Activated CD4-positive, alpha-beta T cell treated with anti-CD3 and anti-CD28 coated beads, Interleukin-2, Interleukin-4, amounts not matched to agents 100 ng/mL and 50 ng/mL, durations not matched to agents 16 hours and 8 hours (primary cell): ENCODE measurements at places on chromosomes 6 and 20.

DNA sequence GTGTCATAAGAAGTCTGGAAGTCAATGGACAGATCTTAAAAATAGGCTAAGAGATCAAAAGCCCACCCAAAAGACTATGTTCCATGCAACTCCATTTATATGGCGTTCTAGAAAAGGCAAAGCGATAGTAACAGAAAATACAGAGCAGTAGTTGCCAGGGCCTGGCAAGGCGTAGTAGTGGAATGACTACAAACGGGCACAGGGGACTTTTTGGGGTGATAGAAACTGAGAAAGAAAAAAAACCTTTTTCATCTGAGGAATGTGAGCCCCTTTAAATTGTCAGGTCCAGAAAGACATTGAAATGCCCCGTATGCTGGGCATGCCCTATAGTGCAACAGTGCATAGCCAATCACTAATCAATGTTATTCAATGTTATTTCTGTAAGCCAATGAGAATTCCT, 47.2 kb upstream of the FAM50B start:
- peak; percentile 77 for DNase-seq

DNA sequence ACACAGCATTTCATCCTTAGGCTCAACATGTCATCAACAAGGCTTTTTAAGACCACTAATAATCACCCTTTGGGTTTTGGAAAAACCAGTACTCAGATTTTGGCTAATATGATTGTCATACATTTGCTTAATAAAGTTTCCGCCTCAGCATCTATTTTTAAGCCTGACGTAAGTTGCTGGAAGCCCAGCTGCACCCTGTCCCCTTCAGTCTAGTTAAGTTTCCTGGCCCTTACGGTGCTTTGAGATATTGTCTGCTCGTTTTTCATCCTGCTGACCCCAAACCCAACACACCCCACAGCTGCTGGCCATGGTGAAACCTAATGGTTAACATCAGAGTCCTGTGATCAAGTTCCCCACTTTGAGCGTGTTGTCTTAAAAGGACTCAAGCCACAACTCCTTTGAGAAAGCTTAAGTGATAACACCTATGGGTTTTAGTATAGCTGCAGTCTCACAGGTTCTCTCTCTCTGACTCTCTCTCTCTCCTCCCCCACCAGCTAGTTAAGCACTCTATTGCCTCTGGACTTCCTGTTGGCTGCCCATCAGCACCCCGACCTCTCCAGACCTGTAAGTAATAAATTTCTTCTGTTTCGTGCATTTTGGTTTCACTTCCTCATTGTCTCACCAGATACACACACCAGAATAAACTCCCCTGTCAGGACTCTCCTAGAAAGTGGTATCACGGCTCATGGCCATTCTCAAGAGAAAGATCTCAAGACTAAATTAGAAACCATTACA, 802.0 kb downstream of the C6orf118 start:
- DNase-seq = no peak

DNA sequence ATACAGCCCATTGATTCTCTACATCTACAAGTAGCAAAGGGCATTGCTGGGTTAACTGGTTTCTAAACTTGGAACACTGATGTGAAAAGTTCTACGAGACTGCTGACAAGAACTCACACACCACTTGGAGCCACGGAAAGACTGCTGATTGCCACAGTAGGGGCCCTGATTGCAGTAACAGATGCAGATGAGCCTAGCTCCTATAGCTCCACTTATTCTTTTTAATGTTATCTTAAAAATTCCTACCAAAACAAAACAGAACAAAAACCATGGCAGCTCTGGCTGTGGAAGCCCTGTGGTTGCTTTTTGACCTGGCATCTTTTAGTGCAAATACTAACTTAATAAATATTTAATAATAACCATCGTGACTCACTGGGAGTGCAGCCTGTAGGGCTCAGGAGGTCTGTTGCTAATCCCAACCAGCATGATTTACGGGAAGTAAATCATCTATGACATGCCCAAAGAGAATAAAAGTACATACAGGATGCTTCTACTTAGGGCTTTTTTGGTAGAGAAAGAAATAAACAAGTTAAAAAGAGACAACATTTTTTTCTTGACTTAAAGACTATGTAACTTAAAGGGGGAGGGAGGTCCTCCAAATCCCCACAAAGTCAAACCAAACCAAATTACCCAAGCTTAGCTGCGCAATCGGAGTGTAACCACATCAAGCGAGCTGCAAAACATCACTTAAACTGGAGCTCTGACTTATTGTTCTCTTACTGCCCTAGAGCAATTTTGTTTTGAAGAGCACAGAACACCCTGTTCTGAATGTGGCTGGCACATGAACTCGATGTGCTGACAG, 87.2 kb downstream of the FKBP5 start:
- DNase-seq = peak; percentile 28

GRCh38 chr6:22113026-22113766, 183.6 kb downstream of the PRL start:
- no peak for DNase-seq

DNA sequence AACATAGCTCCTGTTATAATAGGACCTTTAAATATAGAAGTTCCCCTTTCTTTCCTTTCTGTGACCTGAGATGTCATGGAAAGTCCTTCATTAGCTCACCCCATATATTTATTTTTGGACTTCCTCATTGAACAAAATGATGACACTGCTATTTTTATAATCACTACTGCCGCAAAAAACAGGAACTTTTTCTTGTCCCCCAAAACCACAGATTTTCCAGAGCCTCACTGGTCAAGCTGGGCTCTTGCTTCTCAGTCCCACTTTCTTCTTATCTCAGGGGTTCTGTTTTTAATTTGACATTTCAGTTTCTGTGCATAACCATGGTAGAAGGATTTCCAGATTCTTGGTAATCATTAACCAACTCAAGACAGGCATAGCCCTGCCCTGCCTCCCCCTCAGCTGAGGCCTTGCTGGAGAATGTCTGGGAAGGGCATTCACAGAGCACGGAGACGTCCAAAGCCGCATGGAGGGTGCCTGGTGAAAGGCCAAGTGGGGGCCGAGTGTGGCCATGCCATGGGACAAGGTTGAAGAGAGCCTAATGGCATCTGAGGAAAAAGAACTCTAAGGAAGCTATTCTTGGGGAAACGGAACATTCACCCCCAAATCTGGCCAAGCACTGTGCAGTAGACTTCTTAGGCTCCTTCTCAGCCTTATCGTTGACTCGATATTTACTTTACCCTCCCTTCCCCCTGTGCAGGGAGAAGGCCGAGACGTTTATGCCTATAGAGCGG, 73.7 kb downstream of the EDN1 start:
- no peak for DNase-seq

DNA sequence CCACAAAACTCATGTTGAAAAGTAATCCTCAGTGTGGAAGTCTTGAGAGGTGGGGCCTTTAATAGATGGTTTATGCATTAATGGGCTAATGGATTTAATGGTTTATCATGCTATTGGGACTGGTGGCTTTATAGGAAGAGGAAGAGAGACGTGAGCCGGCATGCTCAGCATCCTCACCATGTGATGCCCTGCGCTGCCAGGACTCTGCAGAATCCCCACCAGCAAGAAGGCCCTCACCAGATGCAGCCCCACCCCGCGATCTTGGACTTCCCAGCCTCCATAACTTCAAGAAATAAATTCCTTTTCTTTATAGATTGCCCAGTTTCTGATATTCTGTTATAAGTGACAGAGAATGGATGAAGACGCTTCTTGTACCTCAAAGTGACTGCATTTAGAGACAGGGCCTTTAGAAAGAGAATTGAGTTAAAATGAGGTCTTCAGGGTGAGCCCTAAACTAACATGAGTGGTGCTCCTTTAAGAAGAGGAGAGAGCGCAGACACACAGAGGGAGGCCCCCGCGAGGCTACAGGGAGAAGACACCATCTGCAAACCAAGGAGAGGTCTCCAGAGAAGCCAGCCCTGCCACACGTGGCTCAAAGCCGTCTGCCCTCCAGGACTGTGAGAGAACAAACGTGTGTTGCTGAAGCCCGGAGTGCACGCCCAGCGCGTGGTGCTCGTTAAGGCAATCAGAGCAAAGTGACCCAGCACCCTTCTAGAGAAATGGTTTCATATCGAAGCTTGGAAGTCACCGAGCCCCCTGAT, 56.9 kb downstream of the IRF4 start:
- DNase-seq = no peak

DNA sequence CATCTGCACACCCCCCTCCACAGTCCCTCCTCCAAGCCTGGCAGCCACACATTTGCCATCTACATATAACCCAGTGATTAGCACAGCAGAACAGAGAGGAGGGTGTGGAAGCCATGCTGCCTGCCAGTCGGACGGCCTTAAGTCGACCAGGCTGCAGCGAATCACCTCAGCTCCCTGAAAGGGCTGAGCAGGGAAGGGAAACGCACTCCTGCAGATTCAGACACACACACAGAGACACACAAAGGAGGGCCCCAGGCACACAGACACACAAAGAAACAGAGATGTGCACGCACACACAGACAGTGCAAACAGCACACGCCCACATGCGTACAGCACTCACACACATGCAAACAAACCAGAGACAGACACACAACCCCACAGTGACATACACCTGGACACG, 11.2 kb upstream of the SIRPA start:
- no peak for DNase-seq

DNA sequence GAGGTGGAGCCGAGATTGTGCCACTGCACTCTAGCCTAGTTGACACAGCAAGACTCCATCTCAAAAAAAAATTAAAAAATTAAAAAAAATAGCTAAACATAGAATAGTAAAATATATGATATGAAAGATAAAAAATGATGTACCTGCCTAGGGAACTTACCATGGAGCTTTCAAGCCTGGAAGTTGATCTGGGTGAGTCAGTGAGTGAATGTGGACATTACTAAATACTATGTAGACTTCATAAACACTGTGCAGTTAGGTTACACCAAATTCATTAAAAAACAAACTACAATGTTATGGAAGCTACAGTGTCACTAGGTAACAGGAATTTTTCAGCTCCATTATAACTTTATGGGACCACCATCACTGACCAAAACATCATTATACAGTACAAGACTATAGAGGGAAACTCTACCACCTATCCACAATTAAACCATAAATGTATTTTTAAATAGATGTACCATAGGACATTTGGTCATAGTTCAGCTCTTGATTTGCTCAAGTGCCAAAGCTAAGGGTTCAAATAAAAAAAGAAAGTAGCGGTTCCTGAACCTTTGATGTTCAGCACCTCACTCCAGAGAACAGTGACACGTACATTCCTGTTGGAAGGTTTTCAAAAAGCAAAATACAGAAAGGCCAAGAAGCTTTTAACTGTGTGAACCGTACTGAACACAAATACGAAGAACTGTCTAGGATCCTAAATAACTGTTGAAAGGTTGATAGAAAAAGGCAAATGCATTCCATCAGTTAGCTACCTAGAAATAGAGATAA, 52.4 kb upstream of the SPDEF start:
- no peak for DNase-seq

DNA sequence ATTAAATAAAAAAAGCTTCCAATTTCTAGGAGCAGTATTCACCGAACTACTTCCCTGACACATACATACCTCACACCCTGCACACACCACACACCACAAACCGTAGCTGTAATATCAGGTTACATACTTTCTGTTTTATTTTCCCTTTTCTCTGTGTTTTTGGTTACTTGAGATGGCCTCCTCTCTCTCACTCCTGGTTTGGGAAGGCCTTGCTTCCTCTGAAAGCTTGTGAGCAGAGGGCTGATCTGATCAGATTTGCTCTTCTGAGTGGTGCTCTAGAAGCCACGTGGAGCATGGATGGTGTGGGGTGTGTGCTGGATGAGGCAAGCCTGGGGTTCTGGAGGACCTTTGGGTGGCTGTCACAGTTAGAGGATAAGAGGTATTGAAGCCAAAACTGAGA, 20.9 kb downstream of the UTRN start:
- peak; percentile 59 for DNase-seq

GRCh38 chr20:57573894-57574293, 13.0 kb downstream of the PCK1 start:
- DNase-seq = no peak

- no peak for DNase-seq
Measured at GRCh38 chr6:134041093-134041492, 11.3 kb downstream of the SLC2A12 start.

- no peak for DNase-seq
Measured at GRCh38 chr20:19677336-19677735, 80.7 kb upstream of the RIN2 start.

- DNase-seq = no peak
Measured at GRCh38 chr20:43723186-43723585, 3.6 kb downstream of the GTSF1L start.

GRCh38 chr20:3577366-3577765, 85.8 kb downstream of the GFRA4 start:
- DNase-seq = no peak

- DNase-seq = no peak
Measured at GRCh38 chr6:150207931-150208570, 65.2 kb downstream of the PPP1R14C start.

DNA sequence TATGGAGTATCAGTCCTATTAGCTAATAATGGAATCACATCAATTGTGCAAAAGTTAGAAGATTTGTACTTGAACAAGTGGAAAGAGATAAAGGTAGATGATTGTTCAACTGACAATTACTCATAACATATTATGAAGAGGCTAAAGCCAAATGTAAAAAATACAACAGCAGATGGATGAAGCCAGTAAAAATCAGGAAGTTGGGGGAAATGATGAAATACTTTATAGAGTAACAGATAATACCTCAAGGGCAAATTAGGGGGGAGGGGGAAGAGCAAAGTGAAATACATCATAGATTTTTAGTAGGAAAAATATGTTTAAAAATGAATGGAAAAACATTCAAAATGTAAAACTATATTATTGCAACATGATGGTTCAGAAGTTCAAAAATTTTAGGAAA, 114.0 kb downstream of the PDSS2 start:
- no peak for DNase-seq

DNA sequence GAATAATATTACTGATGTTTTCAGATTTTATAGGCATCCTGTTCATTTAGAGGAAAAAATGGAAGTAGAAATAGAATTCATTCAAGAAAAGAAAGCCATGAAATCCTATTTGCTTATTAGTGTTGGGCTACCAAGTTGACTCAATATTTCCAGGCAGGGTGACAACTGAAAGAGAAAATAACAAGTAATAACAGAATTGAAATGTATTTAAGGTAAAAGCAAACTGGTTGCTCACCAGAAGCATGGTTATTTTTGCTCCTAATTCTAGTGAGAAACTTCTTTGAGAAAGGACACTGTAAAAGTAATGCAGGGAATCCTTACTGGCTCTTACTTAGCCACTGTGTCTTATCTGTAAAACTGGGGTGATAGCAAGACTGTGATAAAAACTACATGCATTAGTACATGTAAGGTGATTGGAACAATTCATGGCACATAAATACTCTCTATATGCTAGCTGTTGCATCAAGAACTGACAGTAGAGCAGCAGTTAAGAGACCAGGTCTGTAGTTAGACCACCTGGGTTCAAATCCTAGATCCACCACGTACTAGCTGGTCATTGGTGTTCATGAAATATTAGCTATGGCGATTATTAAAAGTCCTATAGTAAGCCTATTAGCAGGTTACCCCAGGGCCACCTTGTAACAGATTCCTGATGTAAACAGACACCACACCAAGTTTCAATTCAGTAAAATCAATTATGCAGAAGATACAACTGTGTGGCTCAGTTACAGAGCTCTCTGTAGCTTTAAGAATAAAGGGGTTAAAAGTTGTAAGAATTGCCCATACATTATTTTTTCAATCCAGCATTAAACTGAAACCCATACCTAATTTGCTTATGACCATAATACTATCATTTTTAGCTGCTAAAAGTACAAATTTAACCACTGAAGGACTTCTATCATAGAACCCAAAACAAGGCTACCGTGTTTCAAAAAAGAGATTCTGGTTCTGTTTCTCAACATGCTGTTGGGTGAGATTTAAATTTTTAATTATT, 159.2 kb upstream of the COL21A1 start:
- no peak for DNase-seq
